ENCODE measurements at places on chromosomes 5 and 9.

GRCh38 chr5:112574536-112574935 is 155.5 kb upstream of the EPB41L4A start:
- no peak for DNase-seq

- DNase-seq: no peak
These were observed 23.4 kb downstream of the SARDH start for GRCh38 chr9:133714606-133715294.

- DNase-seq: no peak
These were observed 62.8 kb downstream of the SV2C start for GRCh38 chr5:76145945-76146344.

DNA sequence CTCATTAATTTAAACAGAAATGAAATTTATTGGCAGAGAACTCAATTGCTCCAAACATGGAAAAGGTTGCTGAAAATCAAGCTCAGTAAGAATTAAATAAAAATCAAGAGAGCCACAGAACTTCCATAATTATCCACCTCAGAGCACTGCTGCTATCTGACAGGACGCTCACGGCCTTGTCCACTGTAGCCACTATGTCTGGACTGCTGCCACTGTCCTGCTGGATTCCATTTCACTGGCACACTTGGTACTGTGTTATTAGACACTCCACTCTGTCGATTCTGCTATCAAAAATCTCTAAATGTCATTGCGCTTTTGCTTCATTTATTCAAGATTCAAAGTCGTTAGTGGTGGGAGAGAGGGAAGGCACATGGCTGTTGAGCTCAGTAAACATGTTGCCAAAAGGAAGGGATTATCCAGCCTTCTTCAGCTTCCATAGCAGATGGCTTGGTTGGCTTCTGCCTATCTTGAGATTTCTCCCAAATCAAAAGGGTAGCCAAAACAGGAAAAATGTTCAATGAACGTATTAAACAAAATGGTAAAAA is 815.0 kb downstream of the CDH18 start:
- DNase-seq: no peak

- no peak for DNase-seq
These were observed 143.4 kb downstream of the MTRR start for GRCh38 chr5:8012131-8012977.

GRCh38 chr9:101572316-101572715 is 22.5 kb downstream of the PPP3R2 start:
- no peak for DNase-seq

DNA sequence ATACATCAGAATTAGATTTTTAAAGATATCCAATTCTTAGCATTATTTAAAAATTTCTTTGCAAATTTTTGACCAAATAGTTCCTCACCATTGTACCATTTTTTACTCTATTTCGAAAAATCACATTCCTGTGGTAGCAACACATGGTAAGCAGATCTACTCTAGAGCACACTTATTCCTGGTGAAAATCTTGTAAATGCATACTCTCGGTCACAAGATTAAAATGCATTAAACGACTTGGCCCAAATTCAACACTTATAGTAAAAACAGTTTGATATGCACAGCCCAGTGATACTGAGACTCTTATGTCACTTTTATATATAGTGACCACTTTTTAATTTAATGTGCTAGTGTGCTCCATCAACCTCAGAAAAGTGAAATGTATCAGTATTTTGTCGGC is 208.8 kb upstream of the TARS1 start:
- no peak for DNase-seq

- no peak for DNase-seq
These were observed 15.5 kb upstream of the LRRTM2 start for GRCh38 chr5:138890644-138891043.

DNA sequence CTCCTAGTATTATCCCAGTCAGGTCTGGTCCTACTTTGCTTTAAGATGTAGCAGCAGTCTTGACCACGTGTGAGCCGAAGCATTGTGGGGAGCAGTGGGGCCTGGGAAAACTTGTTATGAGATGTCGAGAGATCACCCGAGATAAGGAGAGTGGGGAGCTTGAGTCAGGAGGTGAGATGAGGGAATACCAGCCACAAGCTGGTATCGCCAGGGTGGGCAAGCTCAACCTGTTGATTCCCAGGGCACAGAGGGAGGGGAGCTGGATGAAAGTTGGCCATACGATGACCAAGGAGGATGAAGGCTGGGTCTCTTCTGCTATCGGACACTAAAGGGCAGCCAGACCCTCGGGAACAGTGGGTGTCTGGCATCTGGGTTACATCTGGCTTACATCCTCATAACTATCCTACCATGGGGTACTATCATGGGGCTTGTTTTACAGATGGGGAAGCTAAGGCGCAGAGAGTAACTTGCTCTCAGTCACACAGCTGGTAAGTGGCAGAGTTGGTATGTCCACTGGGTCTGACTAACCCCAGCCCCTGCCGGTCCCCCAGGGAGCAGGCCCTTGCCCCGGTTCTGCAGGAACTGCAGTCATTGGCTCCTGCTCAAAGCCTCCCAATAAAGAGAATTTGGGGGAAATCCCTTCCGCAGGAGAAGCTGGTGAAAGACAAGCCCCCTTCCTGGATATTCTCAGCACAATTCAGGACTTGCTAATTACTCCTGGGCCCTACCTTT is 13.4 kb upstream of the TIFAB start:
- DNase-seq: no peak

- DNase-seq: no peak
These were observed 213.4 kb downstream of the AUH start for GRCh38 chr9:91148306-91148705.

GRCh38 chr5:1139331-1140170 is 27.7 kb upstream of the SLC12A7 start:
- no peak for DNase-seq

DNA sequence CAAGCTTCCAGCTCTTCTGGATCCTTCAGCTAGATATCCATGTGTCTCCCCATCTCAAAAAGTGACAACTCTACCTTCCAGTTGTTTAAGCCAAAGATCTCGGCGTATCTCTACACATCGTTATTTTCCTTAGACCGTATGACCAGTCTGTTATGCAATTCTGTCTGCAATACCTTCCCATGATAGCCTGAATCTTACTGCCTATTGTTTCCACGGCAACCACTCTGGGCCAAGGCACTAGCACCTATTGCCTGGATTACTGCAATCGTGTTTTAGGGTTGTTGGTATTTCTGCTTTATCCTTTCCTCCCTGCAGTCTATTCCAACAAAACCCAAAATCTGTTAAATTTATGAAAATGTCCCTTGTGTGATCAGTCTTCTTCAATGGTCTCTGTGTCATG is 448.4 kb downstream of the MTRR start:
- no peak for DNase-seq

DNA sequence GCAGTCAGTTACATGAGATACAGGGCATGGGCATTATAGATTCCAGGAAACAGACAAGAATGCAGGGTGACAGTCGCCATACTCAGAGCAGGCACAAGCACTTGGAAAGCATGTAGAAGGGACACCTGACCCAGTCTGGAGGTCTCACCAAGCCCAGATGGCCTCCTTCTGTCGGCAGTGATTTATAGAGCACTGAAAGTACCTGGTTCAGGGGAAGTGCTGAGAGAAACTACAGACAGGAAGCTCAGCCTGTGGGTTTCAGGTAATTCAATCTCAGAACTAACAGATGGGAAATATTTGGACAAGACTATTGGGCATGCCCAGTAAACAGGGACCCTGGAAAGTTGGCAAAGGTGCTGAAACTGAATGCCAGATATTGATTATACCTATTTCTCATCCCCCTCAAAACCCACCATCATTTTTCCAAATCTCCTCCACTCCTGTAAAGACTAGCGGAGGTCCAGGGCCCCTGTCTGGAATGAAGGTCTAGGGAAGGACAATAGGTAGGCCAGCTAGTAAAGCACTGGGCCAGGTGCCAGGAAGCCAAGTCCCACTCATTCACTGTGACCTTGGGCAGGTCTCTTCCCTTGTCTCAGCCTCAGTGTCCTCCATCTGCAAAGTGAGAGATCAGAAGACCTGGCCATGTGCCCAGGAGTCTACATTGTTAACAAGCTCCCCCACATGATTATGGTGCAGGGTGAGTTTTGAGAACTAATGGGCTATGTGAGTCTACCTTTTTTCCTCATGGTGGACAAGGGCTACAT is 26.9 kb downstream of the KLHL3 start:
- no peak for DNase-seq

- DNase-seq: peak; percentile 81
These were observed 2.2 kb downstream of the TNIP1 start for GRCh38 chr5:151078490-151079262.

GRCh38 chr5:63473335-63473967 is 488.8 kb downstream of the HTR1A start:
- no peak for DNase-seq

- no peak for DNase-seq
These were observed 161.9 kb downstream of the CDH6 start for GRCh38 chr5:31355337-31355736.

DNA sequence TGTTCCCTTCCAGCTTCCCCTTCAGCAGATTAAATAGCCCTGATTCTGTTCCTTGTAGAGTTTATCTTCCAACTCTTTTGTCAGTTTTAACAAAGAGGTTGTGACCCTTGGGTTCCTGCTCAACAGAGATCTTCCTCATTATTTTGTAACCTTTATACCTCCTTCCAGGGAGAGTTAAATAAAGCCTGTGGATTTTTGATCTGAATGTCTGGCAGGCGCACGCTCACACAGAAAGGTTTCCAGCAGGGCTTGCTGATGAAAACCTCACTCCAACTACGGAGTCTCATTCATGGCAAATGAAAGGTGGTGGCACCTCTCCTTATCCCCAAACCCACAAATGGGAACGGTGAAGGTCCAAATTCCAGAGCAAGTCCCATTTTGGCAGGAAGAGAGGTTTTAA is 129.0 kb downstream of the SREK1 start:
- DNase-seq: no peak

DNA sequence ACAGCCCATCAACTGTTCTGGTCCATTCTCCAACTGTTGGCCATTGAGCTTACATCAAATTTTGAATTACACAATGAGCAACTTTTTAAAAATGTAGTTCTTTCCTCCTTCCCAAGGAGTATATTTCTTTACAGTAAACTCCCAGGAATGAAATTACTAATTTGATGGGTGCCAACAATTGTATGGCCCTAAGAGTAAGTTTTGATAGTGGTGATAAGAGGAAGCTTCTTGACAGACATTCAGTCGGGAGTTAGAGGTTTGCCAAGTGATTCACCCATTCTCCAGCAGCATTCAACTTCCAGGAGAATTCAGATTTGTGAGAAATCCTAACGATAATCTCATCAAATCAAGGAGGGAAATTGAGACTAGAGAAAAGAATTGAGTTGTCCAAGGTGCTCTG is 579.9 kb downstream of the ACTL7B start:
- DNase-seq: no peak

GRCh38 chr5:107916731-107917725 is 246.3 kb upstream of the EFNA5 start:
- no peak for DNase-seq

GRCh38 chr9:9615086-9615485 is 997.7 kb downstream of the PTPRD start:
- no peak for DNase-seq

- DNase-seq: no peak
These were observed 140.1 kb downstream of the FGF1 start for GRCh38 chr5:142545650-142546322.

- no peak for DNase-seq
These were observed 120.6 kb downstream of the DIRAS2 start for GRCh38 chr9:90521811-90522570.

GRCh38 chr9:132946631-132947295 is 2.3 kb upstream of the TSC1 start:
- no peak for DNase-seq

DNA sequence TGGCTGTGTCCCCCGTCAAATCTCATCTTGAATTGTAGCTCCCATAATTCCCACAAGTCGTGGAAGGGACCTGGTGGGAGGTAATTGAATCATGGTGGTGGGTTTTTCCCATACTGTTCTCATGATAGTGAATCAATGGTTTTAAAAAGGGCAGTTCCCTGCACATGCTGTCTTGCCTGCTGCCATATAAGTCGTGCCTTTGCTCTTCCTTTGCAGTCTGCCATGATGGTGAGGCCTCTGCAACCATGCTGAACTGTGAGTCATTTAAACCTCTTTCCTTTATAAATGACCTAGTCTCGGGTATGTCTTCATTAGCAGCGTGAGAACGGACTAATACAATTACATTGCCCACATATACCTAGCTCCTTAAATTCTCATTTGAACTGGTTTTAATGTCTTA is 353.0 kb upstream of the KLF4 start:
- no peak for DNase-seq

DNA sequence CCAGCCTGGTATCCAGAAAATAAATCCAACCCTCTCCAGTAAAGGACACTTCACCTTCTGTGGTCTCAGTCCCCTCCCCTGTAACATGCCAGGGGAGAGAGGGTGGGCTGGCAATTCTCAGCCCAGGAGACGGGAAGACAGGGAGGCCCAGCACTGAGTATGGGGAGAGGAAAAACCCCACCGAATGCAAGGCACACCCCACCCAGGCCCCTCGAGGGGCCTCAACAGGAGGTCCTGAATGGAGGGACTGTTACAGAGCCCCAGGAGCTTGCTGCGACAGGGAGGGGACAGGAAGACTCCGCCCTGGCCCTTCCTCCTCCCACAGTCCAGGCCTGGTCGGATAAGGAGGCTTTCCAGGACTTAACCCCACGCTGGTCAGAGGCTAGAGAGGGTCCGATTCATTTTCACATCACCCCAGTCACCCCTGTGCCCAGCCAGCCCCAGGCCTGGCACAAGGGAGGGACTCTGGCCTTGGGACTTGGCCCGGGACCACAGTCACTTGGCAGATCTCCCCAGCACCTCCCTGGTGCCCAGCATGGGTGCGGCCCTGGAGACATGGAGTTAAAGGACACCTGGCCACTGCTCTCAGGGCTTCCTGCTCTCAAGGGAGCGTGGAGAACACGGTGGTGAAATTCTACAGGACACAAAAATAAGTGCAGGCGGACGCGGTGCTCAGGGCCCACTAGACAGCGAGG is 44.9 kb upstream of the STXBP1 start:
- DNase-seq: no peak

DNA sequence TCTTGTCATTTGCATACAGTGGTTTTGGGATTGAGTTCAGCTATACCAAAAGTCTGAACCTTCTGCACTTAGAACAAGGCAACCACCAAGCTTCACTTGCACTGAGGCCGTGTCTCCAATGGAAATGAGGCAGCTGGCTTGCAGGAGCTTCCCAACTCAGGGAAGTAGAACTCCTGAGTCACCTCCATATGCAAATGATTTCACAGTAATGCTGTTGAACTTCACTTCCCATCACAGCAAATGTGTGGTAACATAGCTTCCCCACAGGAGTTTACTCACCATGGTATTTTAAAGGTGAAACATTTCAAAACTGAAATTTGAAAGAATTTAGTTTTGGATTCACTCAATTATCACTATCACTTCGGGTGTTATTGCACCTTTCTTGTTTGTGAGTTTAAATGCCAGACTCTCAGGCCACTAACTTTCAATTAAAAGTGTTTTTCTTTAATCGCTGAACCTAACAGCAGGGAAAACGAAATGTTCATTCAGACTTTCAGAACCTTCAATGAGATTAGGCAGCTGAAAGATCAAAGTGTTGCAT is 9.0 kb downstream of the CD274 start:
- no peak for DNase-seq
